Testis (tissue), 5 donors: ENCODE measurements at places on chromosomes 2 and 18.

- no peak for DNase-seq
These were observed 13.1 kb downstream of the CYRIA start for GRCh38 chr2:16652296-16653082.

DNA sequence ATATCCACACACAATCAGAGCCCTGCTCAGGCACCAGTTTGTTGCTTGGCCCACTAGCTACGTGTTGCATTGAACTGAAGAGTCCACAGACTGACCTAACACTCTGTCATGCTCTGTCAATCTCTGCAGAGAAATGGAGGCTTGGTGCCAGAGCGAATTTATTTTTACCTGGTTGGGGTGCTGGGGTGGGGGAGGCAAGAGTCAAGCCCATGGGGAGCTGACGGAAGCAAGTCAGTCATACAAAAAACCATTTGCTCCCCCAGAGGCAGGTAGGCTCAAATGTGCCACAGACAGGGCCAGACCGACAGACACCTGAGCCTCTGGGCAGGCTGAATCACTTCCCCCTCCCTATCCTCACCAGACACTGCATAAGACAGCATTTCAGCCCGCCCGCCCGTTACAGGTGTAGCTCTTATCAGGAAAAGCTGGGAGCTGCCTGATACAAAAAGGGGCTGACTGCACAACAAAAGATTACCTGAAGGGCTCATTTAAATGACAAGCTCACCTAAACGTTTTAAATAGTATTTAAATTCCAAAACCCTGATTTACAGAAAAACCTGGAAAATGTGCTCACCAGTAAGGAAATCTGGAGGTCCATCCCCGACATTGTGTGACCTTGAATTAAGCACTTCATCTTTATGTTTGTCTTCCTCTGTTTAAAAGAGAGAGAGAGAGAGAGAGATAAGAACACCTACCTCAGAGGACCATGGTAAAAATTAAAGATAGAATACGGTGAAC, 2.1 kb upstream of the PCBP1 start:
- peak; percentile 74 for DNase-seq

DNA sequence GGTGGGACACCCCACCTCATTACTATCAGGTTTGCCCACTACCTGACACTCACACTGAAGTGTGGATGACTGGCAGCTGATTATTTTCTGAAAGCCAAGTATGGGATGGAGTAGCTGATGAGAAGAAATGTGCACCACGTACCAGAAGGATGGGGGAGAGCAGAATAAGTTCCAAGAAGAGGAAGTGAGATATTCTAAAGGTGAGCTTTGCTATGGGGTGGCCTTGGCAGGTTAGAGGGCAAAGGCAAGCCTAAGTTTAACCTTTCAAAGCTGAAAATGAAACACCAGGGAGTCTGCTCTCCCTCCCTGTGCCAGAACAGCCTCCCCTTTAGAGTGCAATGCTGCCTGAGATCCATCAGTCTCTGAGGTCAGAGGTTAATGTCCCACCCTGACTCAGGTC, 196.1 kb upstream of the OSR1 start:
- no peak for DNase-seq

- no peak for DNase-seq
These were observed 96.6 kb downstream of the PIEZO2 start for GRCh38 chr18:11052800-11053199.
